ENCODE measurements at places on chromosomes 2 and 18.
A peak's percentile ranks its signal among the peaks of the same experiment; 100 is the strongest.

GRCh38 chr2:100882645-100883613, 63.0 kb downstream of the NPAS2 start:
- no peak for DNase-seq

DNA sequence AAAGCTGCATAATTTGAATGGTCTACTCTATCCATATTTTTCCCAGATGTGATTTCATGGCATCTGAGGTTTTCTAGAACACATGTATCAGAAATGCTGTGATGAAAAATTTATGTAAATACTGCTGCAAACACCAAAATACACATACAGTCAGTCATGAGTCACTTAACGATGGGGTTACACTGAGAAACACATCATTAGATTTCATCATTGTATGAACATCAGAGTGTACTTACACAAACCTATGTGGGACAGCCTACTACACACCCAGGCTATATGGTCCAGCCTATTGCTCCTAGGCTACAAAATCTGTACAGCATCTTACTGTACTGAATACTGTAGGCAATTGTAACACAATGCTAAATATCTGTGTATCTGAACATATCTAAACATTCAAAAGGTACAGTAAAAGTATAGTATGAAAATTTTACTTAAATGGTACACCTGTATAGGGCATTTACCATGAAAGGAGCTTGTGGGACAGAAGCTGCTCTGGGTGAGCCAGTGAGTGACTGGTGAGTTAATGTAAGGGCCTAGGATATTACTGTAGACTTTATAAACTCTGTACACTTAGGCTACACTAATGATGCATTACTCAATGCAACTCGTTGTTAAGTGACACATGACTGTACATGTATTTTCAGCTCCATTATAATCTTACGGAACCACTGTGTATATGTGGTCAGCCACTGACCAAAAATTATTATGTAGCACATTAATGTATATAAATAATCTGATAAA, 33.5 kb downstream of the PNO1 start:
- DNase-seq: no peak

GRCh38 chr18:34998661-34999060, 42.6 kb upstream of the MAPRE2 start:
- no peak for DNase-seq

GRCh38 chr2:53633441-53633840, 134.2 kb upstream of the CHAC2 start:
- DNase-seq: no peak

DNA sequence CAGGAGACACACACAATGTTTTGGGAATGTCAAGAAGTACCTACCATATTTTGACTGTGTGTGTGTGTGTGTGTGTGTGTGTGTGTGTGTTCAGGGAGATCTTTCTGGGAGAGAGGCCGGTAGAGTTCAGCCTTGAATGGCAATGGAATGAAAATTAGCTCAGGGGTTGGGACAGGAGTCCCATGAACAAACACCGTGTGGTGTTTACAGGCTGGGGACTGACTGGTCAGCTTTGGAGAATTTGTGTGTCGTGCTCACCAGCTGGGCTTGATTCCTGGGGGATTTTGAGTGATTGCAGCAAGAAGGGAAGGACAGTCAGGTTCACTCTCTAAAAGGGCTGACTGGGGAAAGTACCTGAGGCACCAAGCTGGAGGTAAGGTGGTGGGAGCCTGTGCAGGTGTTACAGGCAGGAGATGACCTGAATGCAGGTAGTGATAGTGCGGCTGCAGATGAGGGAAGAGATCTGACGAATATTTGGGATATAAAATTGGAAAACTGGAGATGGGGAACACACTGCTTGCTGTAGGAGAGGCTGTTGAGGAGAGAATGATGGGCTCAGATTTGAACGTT, 2.5 kb upstream of the ADNP2 start:
- DNase-seq: no peak

DNA sequence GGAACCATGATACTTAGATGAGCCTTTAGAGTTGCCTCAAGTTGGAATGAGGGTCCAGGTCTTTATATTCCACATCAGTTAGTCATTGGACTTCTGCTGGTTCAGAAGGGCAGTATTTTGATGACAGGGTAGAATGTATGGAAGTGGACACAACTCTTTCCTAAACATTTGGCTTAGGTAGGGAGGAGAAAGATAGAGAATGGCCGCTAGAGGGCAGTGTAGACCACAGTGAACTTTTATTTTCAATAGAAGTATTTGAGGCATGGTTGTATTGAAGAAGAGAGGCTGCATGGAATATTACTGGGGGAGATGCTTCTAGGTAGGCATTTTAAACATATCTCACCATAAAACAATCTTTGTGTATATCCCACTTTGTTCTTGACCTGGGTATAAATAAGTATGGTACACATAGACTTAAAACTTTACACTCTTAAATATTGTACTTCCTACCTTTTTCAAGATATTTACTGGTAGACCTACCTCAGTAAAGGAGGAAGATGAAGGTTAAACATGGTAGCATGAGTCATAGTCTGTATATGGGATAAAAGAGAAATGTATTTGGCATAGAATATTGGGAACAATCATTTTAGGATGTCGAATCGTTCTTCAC, 497.6 kb upstream of the FAM98A start:
- peak; percentile 41 for DNase-seq

DNA sequence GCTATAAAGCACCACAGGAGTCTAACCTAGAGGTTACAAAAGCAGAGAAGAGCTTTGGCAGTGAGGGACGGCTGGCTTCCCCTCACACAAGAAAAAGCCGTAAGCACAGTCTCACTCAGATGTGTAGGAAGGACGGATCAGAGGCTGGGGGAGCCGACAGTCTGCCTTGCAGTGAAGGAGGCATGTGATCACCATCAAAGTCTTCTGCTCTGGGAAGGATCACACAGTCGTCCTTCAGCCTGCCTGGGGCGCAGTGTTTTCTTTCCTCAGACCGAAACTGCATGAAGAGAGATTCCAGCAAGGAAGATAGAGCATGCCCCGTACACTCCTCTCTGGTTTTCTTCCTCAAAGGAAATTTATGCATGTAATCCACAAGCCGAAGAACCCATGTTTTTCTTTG, 24.1 kb downstream of the GATA6 start:
- no peak for DNase-seq

DNA sequence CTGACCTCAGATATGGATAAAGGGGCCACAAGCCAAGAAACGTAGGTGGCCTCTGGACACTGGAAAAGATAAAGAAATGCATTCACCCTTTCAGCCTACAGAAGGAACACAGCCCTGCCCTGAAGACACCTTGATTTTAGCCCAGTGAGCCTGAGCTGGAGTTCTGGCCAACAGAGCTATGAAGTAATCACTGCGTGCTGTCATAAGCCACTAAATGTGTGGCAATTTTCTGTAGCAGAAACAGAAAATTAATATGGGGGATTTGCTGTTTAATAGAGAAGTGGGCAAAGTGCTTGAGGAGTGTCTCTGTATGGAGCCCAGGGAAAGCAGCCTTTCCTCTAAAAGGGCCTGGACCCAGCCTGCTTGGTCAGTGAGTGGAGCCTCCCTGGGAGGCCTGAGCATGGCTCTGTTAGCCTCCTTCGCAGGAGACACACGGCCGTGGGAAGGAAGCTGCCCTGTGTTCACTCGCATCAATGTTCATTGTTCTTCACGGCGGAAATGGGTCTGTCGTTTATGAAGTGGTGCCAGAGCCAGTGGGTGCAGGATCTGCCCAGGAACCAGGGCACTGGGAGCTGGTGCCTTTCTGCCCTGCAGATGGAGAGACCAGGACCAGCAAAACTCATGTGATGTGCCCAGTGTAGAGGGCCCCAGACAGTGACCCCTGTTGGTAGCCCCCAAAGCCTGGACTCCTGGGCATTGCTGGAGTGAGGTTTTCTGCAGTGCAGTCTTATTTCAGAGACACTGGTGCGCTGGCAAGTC, 268.9 kb downstream of the NDUFA10 start:
- DNase-seq: no peak

DNA sequence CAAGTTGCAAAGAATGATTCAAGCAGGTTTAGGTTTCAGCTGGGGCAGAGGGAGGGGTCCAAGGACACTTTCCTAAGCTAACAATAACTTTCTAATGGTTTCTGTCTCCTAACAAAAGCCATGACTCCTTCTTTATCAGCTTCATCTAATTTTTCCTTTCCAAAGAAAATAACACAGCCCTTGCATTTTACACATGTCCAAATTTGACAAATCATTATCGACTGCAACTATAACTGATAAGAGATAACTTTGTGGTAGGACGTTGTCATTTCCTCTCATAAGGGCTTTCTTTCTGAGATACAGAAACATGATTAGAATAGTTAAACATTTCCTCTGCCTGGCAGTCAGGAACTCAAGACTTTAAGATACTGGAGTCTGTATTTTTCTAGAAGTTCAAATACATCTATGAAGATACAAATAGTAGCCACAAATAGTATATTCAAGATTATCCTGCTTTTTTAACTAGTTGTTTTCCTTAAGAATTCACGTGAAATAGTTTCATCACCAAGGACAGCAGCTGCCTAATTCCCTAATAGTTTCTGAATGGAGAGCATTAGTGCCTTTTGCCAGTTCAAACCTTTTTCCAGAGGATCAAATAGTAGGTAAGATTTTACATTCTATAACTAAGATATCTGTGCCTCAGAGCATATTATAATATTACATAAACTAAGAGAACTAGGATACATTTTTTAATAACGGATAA, 263.2 kb downstream of the EXOC6B start:
- DNase-seq: no peak

DNA sequence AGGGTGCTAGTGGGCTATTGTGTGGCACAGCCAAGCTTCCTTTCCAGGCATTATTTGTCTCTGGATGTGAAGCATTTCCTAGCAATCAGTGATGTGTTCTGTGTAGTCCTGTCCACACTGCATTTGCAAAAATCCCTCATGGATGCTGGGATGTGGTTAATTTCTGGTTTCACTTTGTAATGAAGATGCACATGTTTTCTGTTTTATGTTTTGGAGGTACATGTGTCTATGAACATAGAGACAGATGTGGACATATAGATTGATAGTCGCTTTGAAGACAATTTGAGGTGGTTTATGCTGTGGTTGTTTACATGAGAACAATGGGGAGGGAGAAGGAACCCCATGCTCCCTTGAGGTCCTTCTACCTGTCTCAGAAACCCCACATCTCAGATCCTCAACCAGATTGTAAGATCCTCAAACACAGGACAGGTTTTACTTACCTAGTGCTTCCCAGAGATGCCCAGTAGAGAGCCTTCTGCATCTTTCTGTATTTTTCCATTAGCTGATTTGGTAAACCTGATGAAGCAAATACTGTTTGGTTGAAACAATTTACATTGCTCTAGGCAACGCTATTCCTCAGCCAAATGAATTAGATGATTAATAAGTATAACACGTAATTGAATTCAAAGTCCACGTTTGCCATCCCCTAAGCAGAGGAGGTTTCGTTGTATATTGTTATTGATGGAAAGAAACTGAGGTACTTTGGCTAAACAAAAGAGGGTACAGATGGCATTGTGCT, 204.4 kb downstream of the SPP2 start:
- no peak for DNase-seq

GRCh38 chr2:136065907-136066306, 52.0 kb downstream of the CXCR4 start:
- no peak for DNase-seq

Measured in prostate gland (tissue), 2 donors.